ENCODE measurements at places on chromosomes 7 and 10.

GRCh38 chr7:43364391-43364790, 218.5 kb upstream of the STK17A start:
- no peak for DNase-seq

DNA sequence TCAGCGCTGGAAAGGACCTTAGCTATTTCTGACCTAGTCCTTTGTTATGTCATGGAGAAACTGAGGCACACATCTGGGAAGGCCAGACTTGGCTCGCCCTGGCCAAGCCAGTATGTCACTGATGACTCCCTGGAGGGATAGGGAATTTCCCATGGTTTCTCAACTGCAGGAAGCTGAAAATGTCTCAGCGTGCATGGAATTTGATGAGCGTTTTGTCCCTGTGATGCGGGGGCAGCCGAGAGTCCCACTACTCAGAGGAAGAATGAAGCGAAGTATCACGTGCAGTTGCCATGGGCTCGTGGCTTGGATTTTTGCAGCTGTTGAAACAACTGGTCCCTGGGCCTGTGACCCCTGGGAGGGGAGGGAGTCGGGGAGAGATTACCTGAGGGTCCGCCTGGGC, 44.8 kb downstream of the CLIP2 start:
- no peak for DNase-seq

- DNase-seq, result no peak
Measured at GRCh38 chr7:33099154-33099940, 9.9 kb downstream of the RP9 start.

GRCh38 chr10:92045641-92046106, 122.1 kb downstream of the BTAF1 start:
- DNase-seq, result no peak

GRCh38 chr10:35569111-35569707, 35.9 kb upstream of the GJD4 start:
- DNase-seq, result no peak

DNA sequence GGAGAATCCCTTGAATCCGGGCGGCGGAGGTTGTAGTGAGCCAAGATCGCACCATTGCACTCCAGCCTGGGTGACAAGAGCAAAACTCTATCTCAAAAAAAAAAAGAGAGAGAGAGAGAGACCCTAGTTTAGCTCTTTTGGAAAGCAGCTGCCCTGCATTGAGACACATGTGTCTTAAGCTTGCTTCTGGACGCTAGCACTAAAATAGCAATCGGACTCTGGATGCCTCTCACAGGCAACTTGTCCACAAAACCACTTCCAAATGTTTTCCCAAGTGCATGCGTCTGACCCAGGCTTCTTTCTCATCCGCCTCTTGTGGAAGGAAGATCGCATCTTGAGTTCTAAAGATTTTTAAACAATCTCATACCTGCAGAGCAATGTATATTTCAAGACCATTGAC, 182.7 kb downstream of the CUX1 start:
- DNase-seq, result no peak

Measured in stimulated activated CD8-positive, alpha-beta memory T cell treated with anti-CD3 and anti-CD28 coated beads, Interleukin-7, amount 100 ng/mL, for 1 hour (primary cell).